ENCODE measurements at places on chromosomes 11 and 22. TPM values are rescaled to one million over a fixed set of nuclear protein-coding genes. Genes with fewer than 3 reads are reported as not detected.

Gene PLA2G3
- polyA plus RNA-seq, result not detected

Gene OR8D4
- not detected for polyA plus RNA-seq

Gene MACROD1
- polyA plus RNA-seq, result 13.5 TPM

DNA sequence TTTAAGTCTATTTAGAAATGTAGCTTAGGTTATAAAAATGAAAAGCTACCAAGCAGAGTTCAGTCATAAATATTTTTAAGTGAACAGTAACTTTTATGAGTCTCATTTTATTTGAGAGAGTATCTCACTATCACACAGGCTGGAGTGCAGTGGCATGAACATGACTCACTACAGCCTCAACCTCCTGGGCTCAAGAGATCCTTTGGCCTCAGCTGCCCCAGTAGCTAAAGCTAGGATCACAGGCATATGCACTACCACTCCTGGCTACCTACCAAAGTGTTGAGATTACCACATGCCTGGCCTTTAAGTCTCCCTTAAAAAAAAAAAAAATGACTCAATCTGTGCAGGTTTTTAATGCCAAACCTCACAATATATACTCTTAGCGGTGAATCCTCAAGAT lies 34.7 kb upstream of the CLNS1A start:
- no peak for DNase-seq

GRCh38 chr11:78127403-78127802 lies 12.0 kb downstream of the ALG8 start:
- no peak for DNase-seq

- no peak for DNase-seq
Measured at GRCh38 chr11:116715383-116715782, 57.4 kb downstream of the BUD13 start.
